Suppressor macrophage treated with lipopolysaccharide for 4 hours (primary cell): ENCODE measurements at places on chromosomes 12 and 14.

DNA sequence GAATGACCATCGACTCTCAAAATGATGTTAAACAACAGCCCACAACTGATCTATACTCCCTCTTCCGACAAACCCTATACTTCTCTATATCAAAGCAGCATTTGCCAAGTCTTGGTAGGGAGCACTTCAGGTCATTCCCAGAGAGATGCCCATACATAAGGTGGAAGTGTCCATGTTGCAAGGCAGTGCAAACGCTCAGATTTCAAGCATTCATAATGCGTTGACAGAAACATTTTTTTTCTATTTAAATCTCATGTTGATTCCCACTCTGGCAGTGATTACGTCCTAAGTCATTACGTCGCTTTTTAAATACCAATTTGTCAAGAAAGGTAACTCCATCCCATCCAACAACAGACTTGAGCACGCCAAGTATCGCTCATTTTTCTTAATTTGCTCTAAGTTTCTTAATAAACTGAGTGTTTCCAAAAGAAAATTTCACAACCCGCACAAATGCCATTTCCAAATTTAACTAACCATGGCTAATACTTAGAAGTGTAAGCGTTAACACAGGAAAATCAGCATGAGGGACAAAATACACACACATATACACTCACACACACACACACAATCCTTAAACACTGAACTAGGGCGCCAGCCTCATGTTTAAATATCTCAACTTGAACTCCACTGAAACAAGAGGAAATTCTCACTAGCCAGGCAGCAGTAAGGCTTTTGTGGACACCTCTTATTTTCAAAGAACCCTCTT lies 1.1 kb downstream of the GXYLT1 start:
- DNase-seq, result peak; percentile 13

GRCh38 chr14:34749408-34749807 lies 35.0 kb upstream of the CFL2 start:
- DNase-seq, result no peak

DNA sequence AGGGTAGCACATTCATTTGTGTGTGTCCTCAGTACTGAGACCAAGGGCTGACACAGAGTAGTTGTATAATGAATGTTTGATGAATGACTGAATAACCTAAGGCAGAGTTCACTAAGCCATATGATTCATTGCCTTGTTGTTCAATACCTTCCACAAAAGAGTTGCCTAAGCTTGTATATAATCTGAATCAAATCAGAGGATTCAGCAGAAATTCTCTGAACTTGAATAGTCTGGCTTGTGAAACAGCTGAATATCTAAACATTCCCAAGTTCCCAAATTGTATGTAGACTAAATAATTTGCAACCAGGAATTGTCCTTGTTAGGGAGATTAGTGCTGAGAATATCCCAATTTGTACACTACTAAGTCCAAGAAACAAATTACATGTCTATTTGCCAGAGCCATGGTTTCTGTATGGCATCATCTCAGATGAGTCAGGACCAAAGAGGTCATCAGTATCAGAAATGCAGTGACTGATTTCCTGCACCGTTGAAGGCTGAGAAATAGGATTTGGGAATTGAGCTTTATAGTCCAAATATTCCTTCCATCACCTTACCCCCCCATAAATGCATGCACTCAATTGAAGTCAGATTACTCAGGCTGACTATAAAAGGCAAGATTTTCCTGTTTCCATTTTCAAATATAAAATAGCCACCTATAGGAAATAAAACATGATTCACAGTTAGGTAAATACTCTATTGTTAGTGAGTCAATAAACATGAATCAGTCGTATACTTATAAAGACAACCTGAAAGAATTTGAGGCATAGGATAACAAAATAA lies 168.7 kb downstream of the PHLDA1 start:
- DNase-seq, result peak; percentile 58

DNA sequence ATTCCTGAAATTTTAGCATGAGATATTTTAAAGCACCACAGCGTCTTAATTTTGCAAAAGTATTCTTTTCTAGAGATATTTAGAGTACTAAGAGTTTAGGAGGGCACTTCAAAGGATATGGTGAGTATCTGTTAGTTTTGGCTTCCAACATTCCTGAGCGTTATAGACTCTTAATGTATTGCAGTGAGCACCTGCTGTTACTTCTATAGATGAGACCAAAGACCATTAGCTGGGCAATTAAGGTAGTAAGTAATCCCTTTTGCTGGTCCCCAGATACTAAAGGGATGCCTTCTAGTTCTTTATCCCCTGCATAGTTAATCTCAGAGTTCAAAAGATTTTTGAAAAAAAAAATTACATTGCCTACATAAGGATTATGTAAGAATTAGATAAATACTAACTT lies 975.6 kb downstream of the GALC start:
- DNase-seq, result no peak

DNA sequence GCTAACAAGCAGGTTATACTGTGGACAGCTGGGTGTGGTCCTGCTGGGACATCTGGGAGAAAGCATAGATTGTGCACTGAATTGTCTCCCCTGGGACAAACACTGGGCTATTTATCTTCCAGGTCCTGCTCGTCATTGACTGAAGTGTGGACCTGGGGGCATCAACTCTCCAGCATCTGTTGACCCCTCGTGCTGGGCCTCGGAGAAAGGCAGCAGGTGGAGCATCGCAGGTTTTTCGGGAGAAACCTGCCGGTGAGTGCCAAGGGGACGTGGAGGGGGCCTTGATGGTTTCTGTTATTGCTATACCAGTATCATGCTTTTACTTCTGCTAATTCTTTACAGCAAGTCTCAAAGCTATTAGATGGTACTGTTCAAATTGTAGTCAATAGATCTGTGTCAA lies 81.3 kb downstream of the CPSF2 start:
- DNase-seq, result no peak

GRCh38 chr12:12819221-12819620 lies 6.1 kb downstream of the DDX47 start:
- no peak for DNase-seq

GRCh38 chr12:100031836-100032235 lies 47.1 kb upstream of the ANKS1B start:
- no peak for DNase-seq

- DNase-seq, result no peak
These were observed 37.8 kb upstream of the ITPR2 start for GRCh38 chr12:26870491-26871419.

DNA sequence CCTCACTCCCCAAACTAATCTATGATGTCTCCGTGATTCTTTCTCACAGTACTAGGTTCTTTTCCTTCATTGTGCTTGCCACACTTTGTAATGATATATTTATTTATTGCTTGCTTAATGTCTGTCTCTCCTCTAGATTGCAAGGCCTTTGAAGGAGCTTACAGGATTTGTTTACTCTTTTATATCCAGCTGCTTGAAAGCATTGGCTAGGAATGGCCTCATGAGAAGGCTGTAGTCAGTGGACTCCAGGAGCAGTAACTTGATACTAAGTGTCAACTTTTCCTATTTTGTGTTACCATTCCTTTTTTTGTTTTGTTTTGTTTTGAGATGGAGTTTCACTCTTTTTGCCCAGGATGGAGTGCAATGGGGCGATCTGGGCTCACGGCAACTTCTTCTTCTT lies 7.3 kb upstream of the FAM234B start:
- no peak for DNase-seq

GRCh38 chr14:61102549-61103466 lies 121.8 kb downstream of the SLC38A6 start:
- no peak for DNase-seq

- peak; percentile 83 for DNase-seq
These were observed 54.4 kb upstream of the KCNA1 start for GRCh38 chr12:4855121-4855924.

DNA sequence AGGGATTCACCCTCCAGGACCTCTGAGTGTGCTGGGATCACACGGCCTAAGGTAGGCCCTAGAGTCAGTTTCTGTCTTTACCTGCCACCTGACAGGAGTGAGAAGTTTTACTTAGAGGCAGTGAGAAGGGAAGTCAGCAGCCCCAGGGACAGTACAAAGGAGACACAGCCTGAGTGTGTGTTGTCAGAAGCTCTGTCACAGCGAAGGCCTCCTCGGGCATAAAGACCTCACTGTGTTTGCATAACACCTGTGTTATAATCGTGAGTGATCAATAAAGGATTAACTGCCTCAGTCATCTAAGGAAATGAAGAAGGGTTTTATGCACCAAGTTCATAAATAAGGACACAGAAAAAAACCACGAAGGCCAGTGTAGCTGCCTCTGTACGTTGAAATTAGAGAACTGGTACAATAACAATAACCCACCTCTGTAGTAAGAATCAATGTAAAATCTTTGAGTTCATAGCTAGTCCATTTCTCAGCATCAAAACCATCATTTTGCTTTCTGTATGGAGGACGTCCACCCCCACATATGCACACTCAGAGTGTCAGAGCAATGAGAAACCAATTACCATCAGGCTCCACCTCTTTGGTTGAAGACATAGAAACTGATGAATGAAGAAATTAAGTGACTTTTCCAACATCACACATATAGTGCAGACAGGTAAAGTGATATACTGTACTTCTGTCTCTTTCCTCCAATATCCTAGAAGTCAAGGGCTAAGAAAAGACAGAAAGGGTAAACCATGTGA lies 159.3 kb downstream of the DAD1 start:
- no peak for DNase-seq

DNA sequence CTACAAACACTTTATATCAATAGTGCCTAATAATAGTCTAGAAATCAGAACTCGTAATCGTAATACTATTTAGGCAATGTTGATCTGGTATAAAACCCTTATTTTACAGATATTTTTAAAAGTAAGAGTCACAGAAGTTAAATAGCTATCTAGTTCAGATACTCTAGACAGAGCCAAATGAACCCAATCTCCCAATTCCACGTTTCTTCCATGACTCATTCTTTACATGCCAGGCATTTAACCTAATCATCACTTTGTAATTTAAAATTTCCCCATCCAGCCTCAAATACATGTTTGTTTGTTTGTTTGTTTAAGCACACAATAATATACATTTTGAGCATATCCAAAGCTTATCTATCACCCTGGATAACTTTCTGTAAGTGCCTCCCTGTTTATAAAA lies 36.4 kb upstream of the GARIN6 start:
- DNase-seq, result no peak

- DNase-seq, result no peak
These were observed 44.6 kb downstream of the DLK1 start for GRCh38 chr14:100771121-100771800.

- peak; percentile 73 for DNase-seq
These were observed 42.5 kb downstream of the WDR20 start for GRCh38 chr14:102182190-102182589.

DNA sequence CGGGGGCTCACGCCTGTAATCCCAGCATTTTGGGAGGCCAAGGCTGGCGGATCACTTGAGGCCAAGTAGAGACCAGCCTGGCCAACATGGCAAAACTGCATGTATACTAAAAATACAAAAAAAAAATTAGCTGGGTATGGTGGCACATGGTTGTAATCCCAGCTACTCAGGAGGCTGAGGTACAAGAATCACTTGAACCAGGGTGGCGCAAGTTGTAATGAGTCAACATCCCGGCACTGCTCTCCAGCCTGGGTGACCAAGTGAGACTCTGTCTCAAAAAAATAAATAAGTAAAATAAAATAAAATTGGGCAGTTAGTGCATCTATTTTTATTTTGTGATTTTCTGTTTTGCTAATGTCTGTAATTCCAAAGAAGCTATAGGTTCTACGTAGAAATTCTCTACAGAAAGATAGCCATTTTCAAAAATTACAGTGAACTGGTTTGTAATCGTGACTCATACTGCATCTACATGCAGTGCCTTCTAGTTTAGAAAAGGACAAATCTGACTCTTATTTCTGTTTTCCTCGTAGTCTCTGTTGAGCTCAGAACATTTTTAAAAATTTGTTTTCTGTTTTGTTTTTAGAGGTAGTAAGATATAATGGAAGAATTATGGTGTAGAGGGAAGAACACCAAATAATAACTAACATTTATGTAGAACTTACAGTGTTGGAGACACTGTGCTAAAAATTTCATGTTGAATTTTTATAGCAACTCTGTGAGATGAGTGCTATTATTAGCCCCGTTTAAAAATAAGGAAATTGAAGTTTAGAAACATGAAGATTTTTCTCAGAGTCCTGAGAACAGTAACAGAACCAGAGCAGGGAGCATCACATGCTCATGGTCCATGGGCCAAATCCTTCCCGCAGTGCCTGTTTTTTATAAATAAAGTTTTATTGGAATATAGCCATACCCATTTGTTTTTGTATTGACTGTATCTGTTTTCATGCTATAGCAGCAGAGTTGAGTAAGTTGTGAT lies 201.2 kb downstream of the SYNE2 start:
- DNase-seq, result no peak

DNA sequence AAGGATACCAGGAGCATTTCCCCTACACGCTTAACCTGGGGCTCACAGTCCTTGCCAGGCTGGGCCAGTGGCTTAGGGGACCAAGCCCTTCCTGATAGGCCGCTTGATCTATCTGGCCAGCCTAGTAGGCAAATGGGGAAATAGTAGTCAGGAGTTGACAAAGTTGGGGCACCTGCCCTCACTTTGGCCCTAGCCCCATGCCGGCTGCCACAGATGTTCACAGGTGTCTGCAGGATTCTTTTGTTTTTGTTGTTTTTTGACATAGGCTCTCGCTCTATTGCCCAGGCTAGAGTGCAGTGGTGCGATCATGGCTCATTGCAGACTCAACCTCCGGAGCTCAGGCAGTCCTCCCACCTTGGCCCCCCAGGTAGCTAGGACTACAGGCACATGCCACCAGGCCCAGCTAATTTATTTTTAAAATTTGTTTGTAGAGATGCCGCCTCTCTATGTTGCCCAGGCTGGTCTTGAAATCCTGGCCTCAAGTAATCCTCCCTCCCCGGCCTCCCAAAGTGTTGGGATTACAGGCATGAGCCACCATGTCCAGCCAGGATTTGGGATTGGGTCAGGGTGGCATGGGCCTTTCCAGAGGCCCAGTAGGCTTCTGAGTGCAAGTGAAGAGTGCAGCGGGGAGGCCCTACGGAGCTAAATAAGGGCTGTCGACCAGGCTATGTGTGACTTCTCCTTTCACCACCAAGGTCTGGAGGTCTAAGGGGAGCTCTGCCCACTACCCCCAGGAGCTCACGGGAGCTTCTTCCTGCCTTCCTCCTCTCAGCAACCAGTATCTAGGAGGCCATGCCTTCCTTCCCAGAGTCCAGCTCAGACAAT lies 15.5 kb upstream of the HDAC7 start:
- no peak for DNase-seq

DNA sequence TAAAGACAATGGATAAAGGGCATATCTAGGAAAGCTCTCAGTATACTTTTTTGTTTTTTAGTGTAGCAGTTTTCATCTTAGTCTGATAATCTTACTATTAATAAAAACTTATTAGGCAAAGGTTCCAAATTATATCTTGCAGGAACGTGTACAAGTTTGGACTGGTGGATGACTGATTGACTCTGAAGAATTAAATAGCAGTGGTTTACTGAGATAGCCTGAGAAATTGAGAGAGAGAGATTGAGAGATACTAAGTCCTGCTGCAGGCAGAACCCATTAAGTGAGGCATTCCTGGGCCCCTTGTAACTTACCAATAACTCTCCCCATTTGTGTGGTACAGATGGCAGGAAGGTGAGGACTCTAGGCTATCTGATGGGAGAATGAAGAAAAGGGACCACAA lies 80.2 kb upstream of the SLC38A2 start:
- DNase-seq, result no peak

DNA sequence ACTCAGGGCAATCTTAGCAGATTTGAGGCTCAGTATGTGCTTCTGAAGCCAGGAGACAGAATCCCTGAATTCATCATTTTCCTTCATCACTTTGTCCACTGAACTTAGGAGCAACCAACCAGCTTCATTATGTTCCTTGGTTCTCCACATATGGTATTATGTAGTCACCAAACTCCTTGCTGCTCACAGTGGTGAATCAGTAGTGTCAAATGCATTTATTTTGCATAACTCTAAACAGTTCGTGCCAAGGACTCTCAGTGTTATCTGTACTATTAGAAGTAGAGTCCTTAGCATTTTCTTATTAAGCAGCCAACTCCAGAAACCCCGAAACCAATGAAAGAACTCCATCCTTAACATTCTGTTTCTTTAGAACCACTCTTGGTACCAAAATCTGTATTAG lies 466.9 kb upstream of the RGS6 start:
- no peak for DNase-seq
